ENCODE measurements at places on chromosomes 12 and 14.

DNA sequence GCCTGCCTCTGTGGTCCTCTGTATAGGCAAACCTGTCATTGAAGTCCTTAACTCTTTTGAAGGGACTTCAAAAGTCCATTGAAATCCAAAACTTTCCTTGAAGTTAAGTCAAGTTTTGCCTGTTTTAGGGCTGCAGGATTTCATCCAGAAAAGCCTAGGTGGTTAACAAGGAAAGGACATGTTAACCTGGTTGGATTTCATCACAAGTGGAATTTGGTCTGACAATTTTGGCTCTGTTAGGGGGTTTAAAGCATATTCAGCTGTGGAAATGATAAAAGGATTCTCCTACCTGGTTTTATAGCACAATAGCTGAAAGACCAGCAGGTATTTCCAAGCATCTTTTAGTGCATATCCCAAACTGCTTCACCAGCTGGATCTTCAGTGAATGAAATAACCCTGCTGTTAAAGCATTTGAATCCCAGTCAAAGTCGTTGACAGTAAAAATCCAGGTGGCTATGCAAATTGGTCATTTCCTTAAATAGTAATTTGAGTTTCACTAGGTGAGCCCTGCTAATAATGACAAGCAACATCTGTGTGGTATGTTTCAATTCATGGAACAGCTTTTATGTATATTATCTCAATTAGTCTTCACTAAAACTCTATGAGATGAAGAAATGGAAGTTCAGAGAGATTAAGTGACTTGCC, 400.5 kb downstream of the ETNK1 start:
- no peak for DNase-seq

DNA sequence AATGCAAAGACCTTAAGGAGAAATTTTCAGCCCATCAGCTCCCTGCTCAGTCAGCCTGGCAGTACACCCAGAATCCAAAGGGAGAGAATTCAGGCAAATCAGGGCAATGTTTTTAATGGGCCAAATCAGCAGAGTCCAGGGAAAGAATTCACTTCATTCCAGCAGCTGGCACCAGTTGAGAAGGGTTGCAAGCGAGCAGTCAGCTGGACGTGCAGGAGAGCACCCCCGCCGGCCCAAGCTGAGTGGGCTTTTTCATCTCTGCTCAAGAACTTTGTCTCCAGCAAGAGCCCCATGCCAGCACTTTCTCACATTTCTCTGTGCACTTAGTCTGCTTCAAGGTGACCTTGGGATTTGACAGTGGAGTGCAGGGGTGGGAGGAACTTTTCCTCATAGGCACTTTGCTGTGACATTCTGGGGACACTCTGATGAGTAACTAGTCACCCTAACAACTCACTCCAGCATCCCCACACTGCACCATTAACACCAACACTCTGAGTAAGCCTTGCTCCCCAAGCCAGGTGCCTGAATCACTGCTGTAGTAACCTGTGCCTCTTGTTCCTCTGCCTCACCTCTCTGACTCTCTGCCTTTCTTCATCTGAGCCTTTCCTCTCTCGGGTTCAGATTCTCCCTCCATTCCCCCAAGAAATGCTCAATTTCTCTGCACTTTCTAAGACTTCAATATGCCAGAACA, 2.2 kb downstream of the ENDOU start:
- no peak for DNase-seq

DNA sequence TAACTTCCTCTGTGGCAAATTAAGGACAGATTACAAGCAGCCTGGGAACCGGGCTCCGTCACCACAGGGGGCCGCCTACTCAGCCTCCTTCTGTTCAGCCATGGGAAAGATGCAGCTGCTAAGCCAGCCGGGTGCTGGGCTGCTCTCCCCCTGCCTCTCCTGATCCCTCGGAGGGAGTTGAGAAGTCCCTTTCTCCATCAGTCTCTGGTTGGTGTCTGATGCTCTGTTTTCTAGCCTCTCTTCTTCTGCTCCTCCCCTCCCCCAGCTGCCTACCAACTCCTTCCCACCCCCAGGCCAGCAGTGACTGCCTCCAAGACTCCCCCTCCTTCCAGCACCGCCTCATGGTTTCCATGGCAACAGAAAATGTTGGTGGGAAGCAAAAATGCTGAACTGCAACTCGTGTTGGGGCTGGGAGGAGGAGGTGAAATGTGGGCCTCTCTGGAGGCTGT, 486.7 kb downstream of the APAF1 start:
- DNase-seq: no peak

GRCh38 chr12:127723251-127723650, 543.7 kb upstream of the TMEM132C start:
- DNase-seq: no peak

DNA sequence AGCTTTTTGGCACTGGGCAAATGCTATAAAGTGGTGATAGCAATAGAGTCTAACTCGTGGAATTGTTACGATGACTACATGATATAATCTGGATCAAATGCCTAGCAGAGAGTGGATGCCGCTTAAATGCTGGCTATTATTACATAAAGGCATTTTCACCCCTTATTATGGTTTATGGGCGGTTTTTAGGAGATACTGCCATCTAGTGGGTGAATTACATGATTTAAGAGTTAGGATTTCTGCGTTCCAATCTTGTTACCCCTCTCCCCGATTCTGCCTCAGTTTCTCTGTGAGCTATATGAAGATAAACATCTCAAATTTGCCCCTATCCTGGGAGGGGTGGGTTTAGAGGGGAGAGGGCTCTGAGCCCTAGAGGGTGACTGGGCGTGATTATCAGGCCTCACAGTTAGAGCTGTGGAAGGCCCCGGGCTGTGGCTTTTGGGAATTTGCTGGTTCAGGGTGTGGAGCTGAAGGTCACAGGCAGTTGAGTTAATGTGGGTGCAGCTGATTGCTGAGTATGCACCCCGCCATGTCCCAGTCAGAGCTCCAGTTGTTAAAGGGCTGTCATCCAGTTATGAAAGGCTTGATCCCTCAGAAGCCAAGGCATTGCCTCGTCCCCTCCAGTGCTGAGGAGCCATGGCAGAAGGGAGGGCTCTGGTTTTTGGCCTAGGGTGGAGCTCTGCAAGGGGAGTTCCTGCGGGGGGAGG, 14.4 kb downstream of the CLSTN3 start:
- DNase-seq: no peak

- no peak for DNase-seq
Measured at GRCh38 chr12:75474116-75474515, 6.4 kb upstream of the GLIPR1 start.

GRCh38 chr14:71333705-71334104, 426.4 kb downstream of the PCNX1 start:
- DNase-seq: no peak

All from foreskin fibroblast (primary cell).